ENCODE measurements at places on chromosomes 5 and 9.

GRCh38 chr5:143108498-143109128 is 294.9 kb downstream of the NR3C1 start:
- DNase-seq = no peak

DNA sequence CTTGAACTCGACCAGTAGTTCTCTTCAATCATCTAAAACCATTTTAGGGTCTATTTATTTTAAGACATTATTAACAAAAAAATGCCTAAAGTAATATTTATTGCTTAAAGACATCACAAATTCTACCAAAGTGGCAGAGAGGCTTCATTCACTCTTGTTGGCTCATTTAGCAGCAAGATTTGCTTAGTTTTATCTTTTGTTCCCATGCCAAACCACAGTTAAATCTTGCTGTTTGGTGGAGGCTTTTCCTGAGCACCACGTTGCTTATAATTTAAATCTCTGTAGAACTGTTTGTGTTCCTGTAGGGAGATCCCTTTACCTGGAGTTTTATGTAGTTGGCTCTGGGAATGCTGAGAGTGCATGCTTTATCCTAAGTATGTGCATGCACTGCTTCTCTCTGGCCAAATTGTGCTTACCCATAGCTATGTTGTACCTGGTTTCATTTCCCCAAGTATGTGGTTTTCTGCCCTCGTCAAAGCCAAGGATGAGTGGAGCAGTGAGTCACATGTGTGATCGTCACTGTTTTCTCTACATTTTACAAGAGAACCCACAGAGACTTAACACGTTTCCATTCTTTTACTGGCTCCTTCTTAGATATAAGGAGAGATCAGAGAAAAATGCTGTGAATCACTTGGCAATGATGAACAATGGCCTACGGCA is 42.1 kb upstream of the MAST4 start:
- DNase-seq = no peak

DNA sequence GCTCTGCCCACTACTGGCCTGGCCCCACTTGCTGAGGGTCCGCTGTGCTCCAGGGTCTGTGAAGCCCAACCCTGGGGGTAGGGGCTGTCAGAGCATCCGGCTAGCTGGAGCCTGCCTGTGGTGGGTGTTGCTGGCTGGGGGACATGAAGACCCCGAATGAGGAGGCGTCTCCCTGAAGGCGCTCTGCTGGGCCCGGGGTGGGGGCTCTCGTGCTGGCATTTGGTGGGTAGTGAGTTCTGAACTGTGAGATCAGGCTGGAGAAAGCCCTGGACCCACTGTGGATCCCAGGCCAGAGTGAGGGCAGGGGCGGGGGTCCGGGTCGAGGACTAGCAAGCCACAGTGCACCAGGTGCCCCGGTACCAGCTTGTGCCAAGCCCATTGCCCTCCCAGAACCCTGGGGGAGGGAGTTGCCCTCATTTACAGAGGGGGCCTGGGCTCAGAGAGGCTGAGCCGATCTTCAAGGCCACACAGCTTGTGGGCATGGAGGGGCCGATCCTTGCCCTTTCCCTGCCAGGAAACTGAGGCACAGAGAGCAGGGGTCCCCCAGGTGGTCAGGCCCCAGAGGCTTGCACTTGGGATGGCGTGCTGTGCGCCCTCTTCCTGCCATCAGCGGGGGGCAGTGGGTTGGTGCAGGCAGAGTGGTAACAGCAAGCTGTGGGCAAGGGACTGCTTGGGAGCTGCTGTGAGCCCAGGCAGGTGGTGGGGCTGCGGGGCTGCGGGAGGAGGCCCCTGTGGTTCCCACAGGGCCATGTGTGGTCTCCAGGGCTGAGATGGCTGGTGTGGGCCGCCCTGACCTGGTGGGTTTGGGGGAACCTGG is 15.9 kb downstream of the RXRA start:
- DNase-seq = no peak

- DNase-seq = no peak
These were observed 85.9 kb downstream of the SLC12A2 start for GRCh38 chr5:128169401-128170017.

DNA sequence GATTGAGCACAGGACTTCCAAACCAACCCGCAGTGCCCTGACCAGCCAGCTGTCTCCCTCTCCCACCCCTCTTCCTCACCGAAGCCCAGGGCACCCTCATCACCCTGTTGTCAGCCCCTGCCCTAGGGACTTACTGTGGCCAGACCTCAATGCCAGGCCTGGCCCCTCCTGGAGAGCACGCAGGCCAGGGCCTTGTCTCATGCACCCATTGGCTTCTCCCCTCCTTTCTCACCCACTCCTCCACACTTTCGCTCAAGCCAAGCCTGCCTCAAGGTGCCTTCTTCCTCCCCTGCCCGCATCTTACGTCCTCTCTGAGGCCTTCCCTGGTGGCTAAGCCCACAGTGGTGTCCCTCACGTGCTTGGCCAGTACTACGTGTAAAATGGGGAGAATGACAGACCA is 33.3 kb upstream of the N4BP3 start:
- DNase-seq = no peak

DNA sequence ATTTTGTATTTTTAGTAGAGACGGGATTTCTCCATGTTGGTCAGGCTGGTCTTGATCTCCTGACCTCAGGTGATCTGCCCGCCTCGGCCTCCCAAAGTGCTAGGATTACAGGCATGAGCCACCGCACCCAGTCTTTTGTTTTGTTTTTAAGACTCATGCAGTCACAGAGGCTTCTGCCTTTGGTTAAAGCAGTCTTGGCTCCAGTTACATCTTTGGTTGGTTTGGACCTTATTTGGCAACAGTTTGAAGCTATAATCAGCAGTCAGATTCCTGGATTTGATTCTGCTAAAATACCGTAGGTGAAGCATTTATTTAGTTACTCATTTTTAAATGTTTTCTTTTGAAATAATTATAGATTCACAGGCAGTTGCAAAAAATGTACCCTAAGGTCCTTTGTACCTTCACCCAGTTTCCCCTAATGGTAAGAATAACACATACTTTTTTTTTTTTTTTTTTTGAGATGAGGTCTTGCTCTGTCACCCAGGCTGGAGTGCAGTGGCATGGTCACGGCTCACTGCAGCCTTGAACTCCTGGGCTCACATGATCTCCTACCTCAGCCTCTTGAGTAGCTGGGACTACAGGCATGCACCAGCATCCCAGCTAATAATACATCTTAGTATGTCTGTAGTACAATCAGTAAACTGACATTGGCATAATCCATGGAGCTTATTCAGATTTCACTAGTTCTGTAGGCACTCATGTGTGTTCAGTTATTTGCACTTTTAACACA is 15.7 kb downstream of the USP20 start:
- DNase-seq = no peak

DNA sequence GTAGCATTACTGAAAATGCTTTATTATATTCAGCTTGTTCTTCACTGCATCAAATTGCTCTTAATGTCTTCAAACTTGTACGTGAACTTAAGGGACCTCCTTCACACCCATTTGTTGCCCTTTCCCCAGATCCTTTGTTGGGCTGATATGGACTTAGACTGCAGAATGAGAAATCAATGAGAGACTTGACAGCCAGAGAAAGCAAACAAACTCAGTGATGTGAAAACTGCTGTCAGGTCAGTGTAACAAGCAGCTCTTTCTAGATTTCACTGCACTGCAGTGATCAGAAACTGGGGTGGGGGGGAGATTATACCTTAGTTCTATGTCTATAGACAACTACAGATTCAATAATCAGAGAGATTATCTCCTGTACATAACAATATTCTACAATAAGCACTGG is 491.0 kb upstream of the DAP start:
- no peak for DNase-seq

DNA sequence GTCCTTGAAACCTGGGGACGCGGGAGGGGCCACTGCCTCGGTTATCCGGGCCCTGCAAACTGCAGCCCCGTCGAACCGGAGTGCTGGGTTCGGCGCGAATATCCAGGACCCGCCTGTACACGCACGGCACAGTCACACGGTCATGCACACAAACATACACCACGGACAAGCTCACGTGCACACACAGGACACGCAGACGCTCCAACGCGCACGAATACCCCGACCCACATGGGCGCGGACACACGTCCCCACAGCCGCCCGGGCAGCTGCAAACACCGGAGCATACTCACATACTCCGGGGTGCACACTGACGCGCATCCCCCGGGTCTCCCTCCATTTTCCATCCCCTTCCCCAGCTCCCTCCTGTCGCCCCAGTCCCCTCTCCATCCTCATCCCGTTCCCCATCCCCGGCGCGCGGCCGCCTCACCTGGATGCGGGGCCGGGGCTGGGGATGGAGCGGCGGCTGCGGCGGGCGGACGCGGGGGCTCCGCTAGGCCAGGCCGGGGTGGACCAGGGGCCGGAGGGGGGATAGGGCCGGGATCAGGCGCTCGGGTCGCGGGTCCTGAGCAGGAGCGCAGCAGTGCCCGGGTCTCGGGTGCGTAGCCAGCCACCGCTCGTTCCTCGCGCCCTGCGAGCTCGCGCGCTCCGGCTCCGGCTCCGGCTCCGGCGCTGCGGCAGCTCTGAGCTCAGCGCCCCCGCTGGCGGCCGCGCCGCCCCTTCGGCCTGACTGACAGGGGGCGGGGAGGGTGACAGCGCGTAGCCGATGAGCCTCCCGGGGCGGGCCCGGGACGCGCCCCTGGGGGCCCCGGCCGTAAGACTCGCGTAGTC is at the start of the genes EIF4E1B and SNCB:
TSS of gene EIF4E1B (plus strand) at position 823 of the 828 bp plus-strand sequence. CDS start 12,113 bp downstream, outside the sequence.
TSS of gene SNCB (minus strand) at position 682 of the 828 bp plus-strand sequence. CDS start 880 bp downstream, outside the sequence.
- DNase-seq = peak; percentile 53

DNA sequence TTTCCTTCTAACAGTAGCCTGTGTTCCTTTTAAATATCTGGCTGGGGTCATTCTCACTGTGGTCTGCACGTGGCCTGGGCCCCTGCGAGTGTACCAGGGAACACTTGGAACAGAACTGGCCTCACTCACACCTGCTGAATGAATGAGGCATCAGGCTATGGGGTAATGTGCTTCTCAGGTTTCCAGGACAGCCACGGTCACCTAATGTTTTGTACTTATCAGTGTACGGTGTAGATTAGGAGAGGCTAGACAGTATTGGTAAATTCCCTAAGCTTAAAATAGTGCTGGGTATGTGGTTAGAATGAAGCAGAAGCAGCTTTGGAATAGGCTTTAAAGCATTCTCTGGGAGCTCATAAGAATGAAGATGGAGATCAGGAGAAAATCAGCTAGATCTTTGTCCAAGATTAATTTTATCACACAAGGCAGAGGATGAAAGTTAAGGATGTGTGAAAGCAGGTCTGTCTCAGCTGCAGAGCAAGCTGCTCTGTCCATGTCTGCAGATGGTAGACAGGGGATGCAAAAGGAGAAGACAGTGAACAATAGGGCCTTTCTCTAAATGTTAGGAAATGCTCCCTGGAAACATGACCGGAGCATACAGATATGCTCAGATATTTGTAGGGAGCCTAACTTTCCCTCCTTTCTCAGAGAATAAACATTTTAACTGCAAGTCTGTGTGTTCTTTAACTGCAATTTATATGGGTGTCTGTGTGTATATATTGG is 267.5 kb downstream of the NR3C1 start:
- DNase-seq = no peak

DNA sequence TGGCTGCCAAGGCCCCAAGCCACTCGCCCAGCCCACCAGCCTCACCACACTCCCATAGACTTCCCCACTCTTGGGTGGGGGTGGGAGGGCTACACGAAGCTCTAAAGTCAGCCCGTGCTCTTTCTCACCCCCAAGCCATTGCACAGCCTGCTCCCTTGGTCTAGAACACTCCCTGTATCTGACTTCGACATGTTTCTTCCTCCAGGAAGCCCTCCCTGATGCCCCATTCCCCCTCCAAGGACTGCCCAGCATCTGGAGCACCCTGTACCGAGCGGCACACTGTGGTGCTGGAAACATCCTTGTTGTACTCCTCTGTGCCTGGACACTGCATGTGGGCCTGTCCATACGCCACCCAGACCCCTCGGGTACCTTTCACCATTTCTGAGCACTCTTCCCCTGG is 49.4 kb upstream of the KCNMB1 start:
- no peak for DNase-seq

GRCh38 chr9:2208991-2209390 is 193.8 kb downstream of the SMARCA2 start:
- no peak for DNase-seq

DNA sequence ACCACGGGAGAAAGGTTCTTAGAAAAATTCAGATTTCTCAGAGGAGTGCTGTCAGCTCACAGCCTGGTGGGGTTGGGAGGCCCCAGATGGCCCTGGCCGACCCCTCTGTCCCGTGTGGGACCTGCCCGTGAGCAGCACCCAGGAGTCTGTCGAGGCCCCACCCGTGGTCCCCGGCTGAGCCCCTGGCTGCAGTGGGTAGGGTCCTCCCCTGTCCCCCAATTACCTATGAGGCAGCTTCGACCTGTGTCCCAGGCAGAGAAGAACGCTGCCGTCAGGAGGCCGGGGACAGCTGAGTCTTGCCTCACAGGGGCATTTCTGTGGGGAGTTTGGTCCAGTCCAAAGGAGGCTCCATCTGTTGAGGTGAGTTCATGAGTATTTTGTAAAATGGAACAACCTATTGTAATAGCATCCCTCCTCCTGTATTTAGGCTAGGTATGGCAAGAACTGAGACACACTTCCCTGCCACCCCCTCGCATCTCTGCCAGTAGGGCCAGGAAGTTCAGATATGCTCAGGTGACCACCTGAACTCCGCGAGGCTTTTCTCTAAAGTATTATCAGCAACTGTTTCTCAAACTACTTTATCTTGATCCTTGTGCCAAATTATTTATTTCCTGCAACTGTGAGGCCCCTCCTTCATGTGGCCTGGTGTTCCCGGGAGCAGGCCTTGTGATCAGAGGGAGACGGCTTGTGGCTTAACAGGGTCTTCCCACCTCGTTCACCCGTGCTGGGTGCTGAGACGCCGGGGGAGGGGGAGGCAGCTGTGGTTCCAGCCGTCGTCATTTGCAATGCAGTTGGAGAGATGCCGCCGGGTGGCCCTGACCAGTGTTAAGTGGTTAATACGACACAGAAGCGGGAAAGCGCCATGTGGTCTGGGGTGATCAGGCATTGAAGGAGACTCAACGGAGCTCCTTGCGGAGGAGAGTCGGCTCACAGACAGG is 1.7 kb downstream of the AHRR start:
- no peak for DNase-seq

GRCh38 chr5:128274441-128274840 is 190.9 kb downstream of the SLC12A2 start:
- DNase-seq = no peak

DNA sequence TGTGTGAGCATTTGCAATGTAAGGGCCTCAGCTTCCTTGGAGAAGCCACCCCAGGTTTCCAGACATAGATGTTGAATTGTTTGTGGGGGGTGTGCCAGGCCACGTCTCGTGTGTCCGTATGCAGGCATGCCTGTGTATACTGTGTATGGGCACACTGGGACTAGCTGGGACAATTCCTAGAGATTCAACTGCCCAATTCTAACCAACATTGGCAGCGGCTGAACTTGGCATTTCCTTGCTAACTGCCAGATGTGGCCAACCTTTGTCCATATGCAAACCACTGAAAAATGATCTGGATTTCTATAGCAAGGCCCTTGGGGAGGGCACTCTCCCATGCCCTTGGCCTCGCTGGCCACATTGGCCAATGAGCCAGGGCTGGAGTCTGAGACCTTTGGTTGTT is 50.3 kb downstream of the SAR1B start:
- no peak for DNase-seq

DNA sequence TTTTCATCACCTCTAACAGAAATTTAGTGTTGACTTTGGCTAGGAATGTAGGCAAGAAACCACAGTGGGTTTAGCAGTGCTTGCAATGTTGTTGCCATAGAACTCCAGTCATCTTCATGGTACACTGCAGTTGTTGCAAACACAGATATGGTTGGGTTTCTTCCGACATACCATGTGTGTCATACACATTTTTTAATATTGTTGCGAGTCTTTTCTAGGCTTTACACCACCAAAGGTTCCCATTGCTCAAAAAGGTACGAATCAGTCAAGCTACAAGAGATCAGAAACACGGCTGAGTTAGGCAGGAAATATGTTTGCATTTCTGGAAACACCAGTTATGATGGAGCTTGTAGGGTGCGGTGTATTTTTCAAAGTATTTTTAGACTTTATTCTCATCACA is 172.4 kb downstream of the SYK start:
- no peak for DNase-seq

GRCh38 chr9:31314241-31314640 is 1070.2 kb upstream of the ACO1 start:
- no peak for DNase-seq

All from neural crest cell (in vitro differentiated cells).